ENCODE measurements at places on chromosomes 16 and 17. TPM values are rescaled to one million over a fixed set of nuclear protein-coding genes. Genes with fewer than 3 reads are reported as not detected.

Gene LDHD
- 14.7 TPM for total RNA-seq

Gene SLFN14
- 0.09 TPM for total RNA-seq

Gene SEPTIN1
- total RNA-seq = 12.8 TPM

Gene HEXIM2
- 6.2 TPM for total RNA-seq

Gene AANAT
- not detected for total RNA-seq

Gene TNFRSF17
- total RNA-seq = 3.0 TPM

Gene CDT1
- 1.5 TPM for total RNA-seq

Gene TSNAXIP1
- 3.9 TPM for total RNA-seq

Gene KRT12
- total RNA-seq = not detected

Gene PPY
- not detected for total RNA-seq

- no peak overlapping the region for H3K27ac ChIP-seq
- H3K4me3 ChIP-seq = no peak overlapping the region
- no peaks in the 10 kb centered on the region for H3K27me3 ChIP-seq
- H3K4me1 ChIP-seq = no peaks in the 10 kb centered on the region
Measured at GRCh38 chr17:32976131-32976530, 15.5 kb upstream of the SPACA3 start.

- no peaks in the 10 kb centered on the region for H3K36me3 ChIP-seq
- no peaks in the 10 kb centered on the region for H3K27me3 ChIP-seq
- no peak overlapping the region for H3K27ac ChIP-seq
- DNase-seq = peak; percentile 35
Measured at GRCh38 chr17:67035131-67036083, 8.9 kb upstream of the CACNG1 start.

- H3K36me3 ChIP-seq = no peaks in the 10 kb centered on the region
- no peak overlapping the region for H3K27ac ChIP-seq
- peaks cover 21% of the 10 kb centered on the region for H3K4me1 ChIP-seq
- peaks cover 37% of the 10 kb centered on the region for H3K27me3 ChIP-seq
- DNase-seq = no peak
Measured at GRCh38 chr17:68199837-68200688, 47.8 kb upstream of the AMZ2 start.

- peak overlapping the region; percentile 57 for H3K4me3 ChIP-seq
- peaks cover 3% of the 10 kb centered on the region for H3K4me1 ChIP-seq
- H3K27me3 ChIP-seq = no peaks in the 10 kb centered on the region
- no peaks in the 10 kb centered on the region for H3K36me3 ChIP-seq
Measured at GRCh38 chr16:24609417-24609739, 70.0 kb downstream of the RBBP6 start.

DNA sequence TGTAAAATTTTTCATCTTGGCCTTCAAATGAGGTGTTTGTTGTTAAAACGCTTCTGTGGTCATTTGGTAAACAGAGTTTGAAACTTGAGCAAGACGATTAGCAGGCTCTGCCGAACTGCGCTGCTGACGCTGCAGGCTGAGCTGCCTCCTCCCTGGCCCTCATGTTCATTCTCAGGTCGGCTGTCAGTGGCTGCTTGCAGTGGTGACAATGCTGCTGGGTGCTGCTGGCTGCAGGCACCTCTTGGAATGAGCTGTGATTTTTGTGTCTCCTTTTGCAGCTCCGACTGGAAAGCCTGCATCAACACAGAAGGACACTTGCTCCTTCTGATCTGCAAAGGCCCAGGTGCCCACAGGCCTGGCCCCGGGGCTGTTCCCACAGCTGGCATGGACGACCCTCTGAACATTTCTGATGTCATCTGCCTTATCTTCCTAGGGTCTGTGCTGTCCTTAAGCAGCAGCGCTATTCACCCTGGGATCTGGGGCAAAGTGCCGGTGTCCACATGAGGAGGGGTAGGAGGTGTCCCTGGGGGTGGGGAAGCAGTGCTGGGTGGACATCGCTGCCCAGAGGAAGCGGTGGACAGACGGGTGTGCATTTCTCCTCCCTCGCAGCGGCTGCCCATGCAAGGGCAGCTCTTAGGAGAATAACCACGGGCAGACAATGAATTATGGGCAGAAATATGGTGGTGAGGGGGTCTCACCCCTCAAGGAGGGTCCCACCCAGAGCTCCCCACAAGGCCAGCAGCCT is 23.1 kb upstream of the OSGIN1 start:
- H3K27me3 ChIP-seq = no peaks in the 10 kb centered on the region
- DNase-seq = no peak
- H3K27ac ChIP-seq = no peak overlapping the region
- H3K36me3 ChIP-seq = peaks cover 3% of the 10 kb centered on the region
- no peak overlapping the region for H3K4me3 ChIP-seq

- H3K4me3 ChIP-seq = no peak overlapping the region
- H3K36me3 ChIP-seq = no peaks in the 10 kb centered on the region
- H3K27me3 ChIP-seq = no peaks in the 10 kb centered on the region
- H3K27ac ChIP-seq = no peak overlapping the region
- H3K4me1 ChIP-seq = peaks cover 2% of the 10 kb centered on the region
Measured at GRCh38 chr16:17940584-17941364, 395.8 kb downstream of the NPIPA8 start.

DNA sequence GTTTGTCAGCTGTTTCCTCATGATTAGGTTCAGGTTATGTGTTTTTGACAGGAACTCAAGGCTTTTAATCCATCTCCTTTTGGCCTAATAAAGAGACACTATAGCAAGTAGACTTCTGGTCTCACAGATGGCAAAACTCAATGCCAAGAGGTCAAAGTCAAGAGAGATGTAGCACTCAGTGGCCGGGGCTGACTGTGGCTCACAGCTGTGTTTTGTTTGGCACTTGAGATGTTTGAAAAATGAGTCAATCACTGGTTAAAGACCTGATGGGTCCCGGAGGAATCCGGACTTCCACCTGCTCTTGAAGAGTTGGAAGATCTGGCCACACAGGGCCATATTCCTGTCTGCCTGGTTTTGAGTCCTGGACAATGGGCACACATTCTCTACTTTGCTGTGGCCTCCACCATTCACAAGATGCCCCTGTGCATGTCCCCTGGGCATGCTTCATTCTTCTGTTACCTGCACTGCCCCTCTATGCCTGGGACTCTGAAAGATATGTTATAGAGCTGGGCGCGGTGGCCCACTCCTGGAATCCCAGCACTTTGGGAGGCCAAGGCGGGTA is 210.3 kb downstream of the SNX29 start:
- no peaks in the 10 kb centered on the region for H3K4me1 ChIP-seq
- no peaks in the 10 kb centered on the region for H3K27me3 ChIP-seq
- H3K36me3 ChIP-seq = no peaks in the 10 kb centered on the region
- H3K4me3 ChIP-seq = no peak overlapping the region

DNA sequence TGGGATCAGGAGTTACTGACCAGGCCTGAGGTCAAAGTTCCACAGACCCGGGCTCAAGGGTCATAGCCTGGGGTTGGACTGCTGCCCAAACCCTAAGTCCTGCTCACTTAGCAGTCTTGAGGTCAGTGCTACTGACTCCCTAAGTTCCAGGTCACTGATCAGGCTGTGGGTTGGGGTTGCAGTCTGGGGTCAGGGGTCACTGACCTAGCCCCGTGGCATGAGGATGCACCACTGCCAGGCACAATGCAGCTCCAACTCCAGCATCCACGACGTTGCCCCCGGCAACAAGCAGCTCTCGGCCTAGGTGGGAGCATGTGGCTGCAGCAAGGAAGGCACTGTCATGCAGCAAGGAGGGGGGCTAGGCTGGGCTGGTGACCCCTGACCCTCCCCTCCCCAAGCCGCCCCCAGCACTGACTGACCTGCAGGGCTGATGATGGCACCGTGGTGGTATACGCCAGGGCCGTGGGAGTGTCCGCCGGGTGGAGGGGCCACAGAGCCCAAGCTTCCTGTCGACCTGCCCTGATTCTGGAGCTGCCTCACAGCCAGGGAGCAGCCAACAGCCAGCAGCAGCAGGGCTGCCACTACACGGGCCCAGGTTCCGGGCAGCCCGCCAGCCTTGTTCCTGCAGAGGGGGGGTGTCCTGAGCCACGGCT is 1.1 kb downstream of the GGT6 start:
- H3K36me3 ChIP-seq = no peaks in the 10 kb centered on the region
- peaks cover 26% of the 10 kb centered on the region for H3K4me1 ChIP-seq
- H3K27ac ChIP-seq = peak overlapping the region; percentile 86
- H3K27me3 ChIP-seq = no peaks in the 10 kb centered on the region
- no peak for DNase-seq

DNA sequence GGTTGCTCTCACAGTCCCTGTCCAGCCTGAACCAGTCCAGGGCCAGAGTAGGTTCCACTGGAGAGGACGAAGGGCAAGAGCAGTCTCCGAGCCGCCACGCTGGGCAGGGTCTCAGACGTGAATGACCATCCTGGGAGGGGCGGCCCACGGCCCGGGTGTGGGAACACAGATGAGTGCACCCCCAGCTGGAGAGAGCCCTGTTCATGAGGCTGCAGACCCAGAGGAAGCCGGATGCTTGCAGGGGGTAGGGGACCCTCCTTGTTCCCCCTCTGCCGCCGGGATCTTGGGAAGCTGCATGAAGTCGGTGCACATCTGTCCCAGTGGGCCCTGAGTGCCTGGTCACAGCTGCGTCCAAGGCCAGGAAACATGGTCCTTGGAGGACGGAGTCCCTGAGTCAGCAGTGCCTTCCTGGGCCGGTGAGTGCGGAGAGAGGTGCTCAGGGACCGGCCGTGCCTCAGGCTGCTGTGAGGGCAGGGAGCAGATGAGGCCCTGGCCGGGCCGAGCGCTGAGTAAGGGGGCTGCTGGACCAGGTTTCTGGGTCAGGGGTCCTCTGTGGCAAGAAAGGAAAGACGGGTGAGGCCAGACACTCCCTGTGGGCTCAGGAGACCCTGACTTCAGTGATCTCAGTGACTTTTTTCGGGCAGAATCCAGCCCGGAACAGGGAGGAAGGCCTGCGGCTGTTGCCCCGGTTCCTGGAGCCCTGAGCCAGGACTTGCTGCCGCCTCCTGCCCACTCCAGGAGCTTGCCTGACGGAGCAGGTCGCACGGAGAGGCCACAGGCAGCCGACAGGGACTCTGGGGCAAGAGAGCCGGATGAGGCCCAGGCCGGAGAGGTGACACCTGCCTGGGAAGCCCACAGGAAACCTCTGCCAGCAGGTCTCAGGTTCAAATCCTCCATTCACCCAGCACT is 45.8 kb downstream of the ACTG1 start:
- no peak for DNase-seq
- H3K27me3 ChIP-seq = no peaks in the 10 kb centered on the region
- H3K27ac ChIP-seq = no peak overlapping the region

GRCh38 chr17:7558544-7559319 is at the start of gene TNFSF13:
Gene TNFSF13 (plus strand): TSS chr17:7558750. CDS start chr17:7559040, 290 bp downstream.
- H3K4me3 ChIP-seq = peak within 1 kb of the TSS; percentile 65
- peak within 1 kb of the TSS; percentile 100 for H3K27ac ChIP-seq
- H3K36me3 ChIP-seq = no peaks in the 10 kb centered on the region
- no peaks in the 10 kb centered on the region for H3K27me3 ChIP-seq

DNA sequence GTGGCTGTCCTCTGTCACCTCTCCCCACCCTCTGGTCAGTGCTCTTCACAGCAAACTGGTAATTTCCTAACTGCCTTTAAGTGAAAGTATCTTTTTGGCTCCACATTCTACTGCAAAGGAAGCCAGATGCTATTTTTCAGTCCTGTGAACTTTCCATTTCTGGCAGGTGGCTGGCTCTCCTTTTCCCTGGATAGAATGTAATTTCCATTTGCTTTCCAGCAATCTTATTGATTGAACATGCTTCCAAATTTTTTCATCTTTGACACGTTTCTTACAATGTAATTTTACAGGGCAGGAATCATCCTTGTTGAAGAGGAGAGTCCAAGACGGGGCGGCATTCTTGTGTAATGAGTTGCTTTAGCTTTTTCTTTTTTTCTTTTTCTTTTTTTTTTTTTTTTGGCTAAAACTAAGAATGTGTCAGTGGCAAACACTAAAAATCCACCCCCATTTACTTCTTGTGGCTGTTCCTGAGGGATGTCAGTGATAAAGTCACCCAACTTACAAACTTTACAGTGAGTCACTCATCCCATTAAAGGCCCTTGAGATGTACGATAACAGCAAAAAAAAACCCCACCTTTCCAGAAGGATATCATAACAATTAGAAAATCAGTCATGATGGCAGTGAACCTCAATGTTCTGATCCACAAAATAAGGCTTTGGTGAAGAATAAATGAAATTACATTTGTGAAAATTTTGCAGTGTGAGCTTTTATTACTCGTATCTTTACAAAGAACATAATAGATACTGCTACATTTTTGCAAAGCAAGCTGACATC is 29.4 kb upstream of the PRKCA start:
- H3K36me3 ChIP-seq = no peaks in the 10 kb centered on the region
- H3K4me1 ChIP-seq = no peaks in the 10 kb centered on the region
- DNase-seq = no peak
- no peaks in the 10 kb centered on the region for H3K27me3 ChIP-seq
- H3K4me3 ChIP-seq = no peak overlapping the region

DNA sequence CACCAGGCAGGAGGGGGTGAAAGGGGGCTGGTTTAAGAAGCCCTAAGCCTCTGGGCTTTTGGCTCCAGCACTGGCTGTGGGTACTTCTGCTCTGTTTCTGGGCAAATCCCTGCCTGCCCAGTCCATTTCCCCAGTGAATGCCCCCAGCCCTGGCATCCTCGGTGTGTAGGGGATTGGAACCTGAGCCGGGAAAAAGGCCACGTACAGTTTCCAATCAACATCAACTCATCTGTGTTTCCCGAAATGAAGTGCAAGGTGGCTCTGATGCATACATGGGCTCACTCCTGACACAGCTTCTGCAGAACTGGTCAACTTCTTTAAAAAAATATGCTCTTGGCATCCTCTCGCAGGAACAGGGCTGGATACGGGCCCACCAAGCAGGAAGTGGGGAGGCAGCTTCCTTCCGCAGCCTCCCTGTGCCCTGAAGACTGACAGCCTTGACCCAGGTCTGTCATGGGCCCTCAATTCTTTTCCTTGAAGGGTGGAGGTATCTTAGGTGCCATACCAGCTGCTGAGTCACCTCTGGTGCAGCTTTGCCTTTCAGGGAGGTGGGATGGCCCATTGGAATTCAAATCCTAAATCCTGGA is 73.3 kb downstream of the N4BP1 start:
- no peaks in the 10 kb centered on the region for H3K4me1 ChIP-seq
- no peaks in the 10 kb centered on the region for H3K36me3 ChIP-seq
- no peaks in the 10 kb centered on the region for H3K27me3 ChIP-seq
- DNase-seq = no peak

- no peak overlapping the region for H3K4me3 ChIP-seq
- no peak overlapping the region for H3K27ac ChIP-seq
- DNase-seq = no peak
- H3K27me3 ChIP-seq = peaks cover 74% of the 10 kb centered on the region
Measured at GRCh38 chr16:86495756-86496261, 14.5 kb upstream of the FOXF1 start.

GRCh38 chr17:879546-880442 is 97.6 kb downstream of the MRM3 start:
- H3K4me1 ChIP-seq = peaks cover 6% of the 10 kb centered on the region
- H3K27ac ChIP-seq = peak overlapping the region; percentile 71
- no peaks in the 10 kb centered on the region for H3K27me3 ChIP-seq
- no peaks in the 10 kb centered on the region for H3K36me3 ChIP-seq

DNA sequence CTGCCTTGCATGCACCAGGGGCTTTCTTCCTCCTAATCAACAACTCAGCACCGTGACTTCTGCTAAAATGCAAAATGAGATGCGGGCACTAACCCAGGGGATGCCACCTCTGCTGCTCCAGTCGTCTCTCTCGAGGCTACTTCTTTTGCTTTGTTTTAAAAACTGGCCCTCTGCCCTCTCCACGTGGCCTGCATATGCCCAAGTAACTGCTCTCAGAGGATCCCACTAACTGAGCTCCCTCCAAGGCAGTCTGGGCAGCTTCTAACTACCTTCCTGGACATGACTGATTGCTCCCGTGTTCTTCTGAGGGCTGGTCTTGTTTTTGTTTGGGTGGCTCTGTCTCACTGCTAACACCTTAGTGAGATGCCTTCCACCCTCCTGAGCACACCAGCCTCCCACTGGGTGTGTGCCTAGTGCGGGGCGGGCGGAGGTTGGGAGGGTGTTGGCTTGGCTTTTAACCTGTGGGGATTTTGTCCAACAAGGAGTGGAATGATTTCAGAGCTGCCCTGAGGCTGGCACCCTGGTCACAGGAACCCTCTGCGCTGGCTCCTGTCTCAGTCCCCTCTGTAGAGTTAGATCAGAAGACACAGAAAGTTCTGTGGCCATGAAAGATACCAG is 8.9 kb upstream of the LGALS9 start:
- peak; percentile 24 for DNase-seq
- no peak overlapping the region for H3K27ac ChIP-seq
- H3K4me1 ChIP-seq = no peaks in the 10 kb centered on the region
- no peak overlapping the region for H3K4me3 ChIP-seq
- peaks cover 59% of the 10 kb centered on the region for H3K36me3 ChIP-seq
